ENCODE measurements at places on chromosomes 1 and 21.

DNA sequence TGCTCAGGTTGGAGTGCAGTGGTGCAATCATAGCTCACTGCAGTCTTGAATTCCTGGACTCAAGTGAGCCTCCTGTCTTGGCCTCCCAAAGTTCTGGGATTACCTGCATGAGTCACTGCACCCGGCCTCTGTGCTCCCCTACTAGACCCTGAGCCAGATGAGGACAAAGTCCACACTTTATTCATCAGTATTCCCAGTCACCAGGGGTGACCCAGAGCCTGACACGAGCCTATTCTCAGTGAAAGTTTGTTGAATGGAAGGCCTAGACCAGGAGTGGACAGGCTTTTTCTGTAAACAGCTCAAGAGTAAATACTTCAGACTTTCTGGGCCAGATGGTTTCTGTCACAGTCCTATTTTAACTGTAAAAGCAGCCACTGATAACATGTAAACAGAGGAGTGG is 68.2 kb downstream of the MAB21L3 start:
- no peak for DNase-seq

DNA sequence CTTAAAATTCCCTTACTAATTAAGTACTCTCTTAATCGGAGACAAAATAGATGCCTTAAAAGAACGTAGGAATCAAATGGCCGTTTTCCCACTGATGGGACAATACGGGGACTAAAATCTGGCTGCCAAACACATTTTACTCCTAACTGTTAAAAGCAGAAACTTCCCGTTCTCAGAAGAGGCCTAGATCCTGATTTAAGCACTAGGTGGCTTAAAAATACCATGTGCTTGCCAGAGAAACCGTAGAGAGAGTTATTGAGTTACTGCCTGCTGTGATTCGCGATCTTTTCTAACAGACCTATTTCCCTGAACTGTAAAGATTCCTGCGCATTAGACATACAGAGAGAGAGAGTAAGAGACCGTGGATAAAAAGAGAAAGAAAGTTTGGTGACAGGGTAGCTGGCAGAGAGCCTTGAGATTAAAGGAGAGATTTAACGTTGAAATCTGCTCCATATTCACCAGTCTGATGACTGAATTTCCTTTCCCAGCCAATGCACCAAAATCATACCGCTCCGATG is 54.4 kb upstream of the STUM start:
- no peak for DNase-seq

GRCh38 chr1:19443326-19443725 is 42.0 kb downstream of the CAPZB start:
- no peak for DNase-seq

GRCh38 chr1:31346785-31347184 is 26.1 kb downstream of the FABP3 start:
- no peak for DNase-seq

DNA sequence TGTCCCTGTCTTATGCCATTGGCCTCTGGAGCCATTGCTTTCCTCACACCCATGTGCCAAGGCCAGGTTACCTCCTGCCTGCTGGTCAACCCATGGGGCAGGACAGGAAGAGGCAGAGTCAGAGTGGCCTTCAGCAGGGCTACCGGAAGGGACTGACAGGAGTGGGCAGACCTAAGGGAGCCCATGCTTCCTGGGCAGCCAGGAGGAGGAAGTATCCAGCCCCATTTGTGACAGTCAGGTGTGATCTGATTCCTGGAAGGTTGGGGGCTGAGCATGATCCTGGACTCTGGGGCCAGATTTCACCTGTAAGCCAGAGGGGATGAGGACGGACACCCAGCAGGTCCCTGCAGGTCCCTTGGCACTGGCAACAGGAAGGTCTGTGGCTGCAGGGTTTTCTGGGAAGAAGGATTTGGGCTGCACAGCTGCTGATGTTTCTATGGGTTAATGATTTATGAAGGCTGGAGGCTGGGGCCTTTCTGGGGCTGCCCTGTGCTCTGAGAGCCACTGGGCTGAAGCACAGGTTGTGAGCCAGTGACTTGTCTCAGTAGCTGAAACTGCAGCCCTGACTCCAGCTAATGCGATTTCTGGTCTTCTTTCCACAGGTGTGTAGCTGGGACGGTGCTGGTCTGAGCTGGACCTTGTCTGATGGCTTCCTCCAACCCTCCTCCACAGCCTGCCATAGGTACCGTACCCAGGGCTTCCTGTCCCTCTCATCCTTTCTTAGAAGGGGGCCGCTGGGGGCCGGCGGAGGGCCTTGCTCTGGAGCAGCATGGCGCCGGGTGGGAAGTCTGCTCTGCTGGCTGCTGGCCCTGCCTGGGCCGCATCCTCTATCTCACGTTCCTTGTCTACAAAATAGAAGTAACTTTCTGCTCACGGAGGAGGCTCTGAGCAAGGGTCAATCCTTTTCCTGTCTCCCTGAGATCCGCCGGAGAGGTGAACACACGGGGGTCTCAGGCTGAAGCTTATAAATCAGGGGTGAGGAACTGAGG is 40.7 kb downstream of the ARHGEF10L start:
- no peak for DNase-seq

DNA sequence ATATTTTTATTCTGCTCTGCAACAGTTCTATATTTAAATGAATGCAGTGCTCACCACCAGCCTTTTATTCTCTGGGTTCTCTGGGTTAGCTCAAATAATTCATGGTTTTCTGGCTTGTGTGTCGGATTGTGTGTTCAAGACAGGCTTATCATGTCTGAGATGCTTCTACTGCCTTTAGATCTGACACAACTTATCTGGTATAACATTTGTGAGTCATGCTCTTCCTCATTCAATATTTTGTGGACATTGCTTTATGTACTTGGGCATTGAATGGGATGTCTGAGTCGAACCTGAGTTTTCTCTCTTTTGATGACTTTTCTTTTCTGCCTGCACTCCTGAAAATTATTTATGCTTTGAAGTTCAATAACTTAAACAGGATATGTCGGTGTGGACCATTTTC is 17.6 kb upstream of the PKP1 start:
- no peak for DNase-seq
